ENCODE measurements at places on chromosomes 11 and 22.

DNA sequence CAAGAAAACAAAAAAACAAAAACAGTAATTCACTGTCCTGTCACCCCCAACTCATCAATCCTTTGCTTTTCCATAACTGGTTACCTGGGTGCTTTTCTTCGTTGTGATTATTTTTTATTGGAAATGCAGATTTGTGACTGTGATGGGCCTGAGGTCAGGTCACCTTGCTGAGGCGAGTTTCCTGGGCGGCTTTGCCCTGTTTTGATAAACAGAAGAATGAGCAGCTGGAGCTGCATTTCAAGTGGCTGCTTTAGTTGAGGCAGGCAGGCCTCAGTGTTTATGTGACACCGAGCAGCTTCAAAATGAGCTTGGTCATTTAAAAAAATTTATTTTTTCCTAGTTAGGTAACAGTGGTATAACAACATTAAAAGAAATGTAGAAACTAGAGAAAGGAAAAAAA, 22.2 kb downstream of the PTPRJ start:
- no peak for DNase-seq

DNA sequence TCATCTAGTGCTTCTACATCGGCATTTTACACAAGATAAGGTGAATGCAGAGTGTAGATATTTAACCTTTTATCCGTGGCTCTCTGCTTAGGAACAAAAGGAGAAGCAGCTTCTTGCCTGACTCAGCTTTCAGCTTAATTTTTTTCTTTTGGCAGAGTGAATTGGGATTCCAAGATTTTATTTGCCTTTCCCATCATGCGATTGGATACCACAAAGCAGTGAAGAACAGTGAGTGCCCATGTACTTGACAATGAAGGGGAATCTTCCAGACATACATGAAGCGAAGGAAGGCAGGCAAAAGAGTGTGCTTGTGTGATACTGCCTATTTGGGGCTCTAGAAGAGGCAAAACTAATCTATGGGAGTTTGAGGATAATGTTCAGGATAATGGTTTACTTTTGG, 17.0 kb upstream of the CHKA start:
- no peak for DNase-seq

DNA sequence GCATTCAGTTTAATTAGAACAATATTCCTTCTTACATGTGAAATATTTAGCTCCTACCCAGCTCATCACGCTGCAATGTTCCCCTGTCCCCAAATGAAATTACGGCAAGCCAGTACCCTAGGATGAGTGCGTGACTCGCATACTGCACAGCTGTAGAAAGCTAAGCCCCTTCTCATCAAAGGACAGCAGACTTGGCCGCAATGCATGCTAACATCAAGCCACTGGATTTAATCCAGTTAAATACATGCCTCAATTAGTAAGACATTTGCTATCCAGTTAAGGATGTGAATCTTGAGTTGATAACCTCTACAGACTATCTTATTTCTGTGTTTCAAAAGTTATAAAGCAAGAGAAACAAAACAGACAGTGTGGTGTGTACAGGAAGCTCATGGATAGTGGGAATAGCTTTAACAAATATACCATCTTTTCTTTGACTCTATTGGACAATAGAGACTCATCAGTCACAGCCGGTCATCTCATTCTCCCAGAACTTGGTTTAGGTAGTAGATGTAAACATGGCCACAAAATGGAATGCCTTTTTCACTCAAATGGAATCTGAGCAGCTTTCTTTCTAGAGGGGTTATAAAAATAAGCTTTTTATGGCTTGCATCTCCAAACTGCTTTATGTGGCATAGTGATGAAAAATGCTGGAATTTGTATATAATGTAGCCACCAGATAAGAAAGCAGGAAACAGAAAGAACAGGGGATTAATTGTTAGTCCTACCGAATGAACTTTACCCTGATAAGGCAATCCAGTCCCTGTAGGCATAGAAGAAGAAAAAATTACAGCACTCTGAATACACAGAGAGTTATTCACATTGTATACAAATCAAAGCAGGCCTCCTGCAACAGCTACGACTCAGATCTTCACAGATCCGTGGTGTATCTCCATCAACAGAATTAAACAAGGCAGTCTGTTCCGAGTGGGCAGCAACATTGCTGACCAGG, 224.1 kb downstream of the CADM1 start:
- no peak for DNase-seq

DNA sequence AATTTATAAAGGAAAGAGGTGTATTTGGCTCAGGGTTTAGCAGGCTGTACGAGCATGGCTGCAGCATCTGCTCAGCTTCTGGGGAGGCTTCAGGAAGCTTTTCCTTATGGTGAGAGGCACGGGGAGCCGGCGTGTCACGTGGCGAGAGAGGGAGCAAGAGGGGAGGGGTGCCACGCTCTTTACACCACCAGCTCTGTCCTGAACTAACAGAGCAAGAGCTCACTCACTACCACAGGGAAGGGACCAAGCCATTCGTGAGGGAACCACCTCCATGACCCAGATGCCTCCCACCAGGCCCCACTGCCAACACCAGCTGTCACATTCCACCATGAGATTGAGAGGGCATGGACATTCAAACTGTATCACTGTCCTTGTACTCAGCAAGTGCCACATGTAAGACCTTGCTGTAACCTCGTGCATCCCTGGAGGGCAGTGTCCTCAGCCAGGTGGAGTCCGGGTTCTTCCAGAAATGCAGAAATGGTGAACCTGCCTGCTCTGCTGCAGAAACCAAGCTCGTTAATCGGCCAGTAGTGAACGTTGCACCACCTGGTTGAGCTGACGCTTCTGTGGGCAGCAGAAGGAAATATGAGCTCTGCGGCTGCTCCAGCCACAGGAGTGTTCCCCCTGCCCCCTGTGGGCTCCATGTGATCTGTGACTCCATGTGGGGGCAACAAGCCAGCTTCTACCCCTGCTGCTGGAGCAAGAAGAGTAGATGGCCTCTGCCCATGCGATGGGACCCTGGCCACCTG, 368.6 kb downstream of the TBC1D22A start:
- DNase-seq, result no peak

- no peak for DNase-seq
Observed at GRCh38 chr11:120785576-120785975, 238.3 kb upstream of the TBCEL start.

DNA sequence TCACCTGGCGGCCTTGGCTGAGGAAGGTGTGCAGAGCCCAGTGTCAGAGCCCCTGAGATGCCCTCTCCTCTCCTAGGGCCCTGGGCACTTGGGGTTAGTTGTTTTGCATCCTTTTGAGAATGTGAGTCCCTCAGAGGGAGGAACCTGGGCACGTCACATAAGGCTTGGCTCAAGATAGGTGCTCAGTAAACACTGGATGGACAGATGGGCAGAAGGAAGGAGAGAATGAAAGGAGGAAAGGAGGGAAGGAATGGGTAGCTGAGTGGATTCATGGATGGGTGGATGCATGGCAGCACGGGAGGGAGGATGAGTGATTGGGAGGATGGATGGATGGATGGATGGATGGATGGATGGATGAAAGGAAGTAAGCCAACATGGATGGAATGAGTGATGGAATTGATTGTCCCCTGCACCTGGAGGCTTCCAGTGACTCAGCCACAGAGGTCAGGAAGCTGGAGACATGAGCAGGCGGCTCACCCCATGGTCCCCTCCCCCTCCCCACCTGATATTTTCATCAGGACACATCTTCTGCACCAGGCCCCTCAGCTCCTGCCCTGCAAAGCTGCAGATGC, 62.2 kb downstream of the IGLL1 start:
- DNase-seq, result no peak

DNA sequence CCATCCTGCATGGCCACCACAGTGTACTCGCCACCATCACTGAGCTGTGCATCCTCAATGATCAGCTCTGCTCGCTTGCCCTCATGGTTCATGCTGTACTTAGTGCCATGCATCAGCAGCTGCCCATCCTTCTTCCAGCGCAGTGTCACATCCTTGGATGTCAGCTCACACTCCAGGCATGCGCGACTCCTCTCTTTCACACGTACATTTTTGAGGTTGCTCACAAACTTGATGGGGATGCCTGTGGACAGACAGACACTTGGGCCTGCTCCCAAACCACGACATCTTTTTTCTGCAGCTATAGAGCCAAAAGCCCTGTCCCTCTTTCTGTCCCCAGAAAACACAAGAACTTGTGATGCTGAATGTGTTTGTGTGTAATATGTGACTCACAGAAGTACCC, 10.5 kb downstream of the IGSF22 start:
- DNase-seq, result no peak

DNA sequence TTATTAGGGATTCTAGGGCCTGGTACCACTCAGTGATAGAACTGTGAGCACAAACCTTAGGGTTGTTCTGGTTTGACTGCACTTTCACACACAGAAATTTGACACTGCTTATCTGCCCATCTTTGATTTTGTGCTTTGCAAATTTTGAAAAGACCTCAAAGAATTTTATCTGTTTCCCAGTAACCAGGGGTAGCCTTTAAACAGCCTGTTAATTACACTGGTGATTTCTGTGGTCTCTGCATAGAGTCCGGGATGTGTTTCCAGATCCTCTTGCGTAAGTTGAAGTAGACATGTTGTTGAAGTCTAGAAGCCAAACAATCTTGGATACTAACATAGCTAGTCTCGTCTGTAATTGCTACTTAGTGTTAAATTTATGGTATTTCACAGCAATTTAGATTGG, 75.3 kb downstream of the C22orf31 start:
- no peak for DNase-seq

GRCh38 chr11:111365722-111366559, 13.1 kb downstream of the POU2AF1 start:
- DNase-seq, result no peak

DNA sequence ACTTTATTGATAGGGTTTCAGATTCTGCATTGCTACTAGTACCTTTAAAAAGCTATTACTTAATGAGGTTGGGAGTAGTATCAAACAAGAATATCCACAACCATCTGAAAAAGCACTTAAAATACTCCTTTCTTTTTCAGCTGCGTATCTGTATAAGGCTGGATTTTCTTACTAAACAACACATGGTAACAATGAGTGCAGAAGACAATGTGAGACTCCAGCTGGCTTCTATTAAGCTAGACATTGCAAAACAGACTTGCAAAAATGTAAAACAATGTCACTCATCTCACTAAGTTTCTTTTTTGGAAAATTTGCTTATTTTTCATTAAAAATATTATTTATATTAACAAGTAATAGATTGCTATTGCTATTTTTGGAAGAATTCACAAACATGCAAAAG, 132.6 kb downstream of the WNT11 start:
- no peak for DNase-seq

DNA sequence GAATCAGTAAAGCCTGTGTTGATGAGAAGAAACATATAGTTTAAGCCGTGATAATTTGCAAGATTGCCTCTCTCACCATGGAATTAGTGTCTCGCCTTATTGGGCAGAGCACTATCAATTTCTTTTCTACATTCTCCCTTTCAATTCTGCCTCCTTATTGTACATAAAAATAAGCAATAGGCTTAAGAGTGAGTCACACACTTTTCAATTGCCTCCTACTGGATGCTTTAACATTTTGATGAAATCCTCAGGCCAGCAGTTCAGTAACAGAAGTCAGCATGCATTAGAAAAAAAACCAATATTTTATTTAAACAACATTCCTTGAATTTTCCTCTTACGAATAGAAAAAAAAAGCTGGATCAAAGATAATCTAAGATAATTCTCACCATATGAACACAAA, 33.8 kb upstream of the VWA5A start:
- DNase-seq, result no peak

- no peak for DNase-seq
Observed at GRCh38 chr22:40653361-40653760, 16.8 kb upstream of the MRTFA start.

DNA sequence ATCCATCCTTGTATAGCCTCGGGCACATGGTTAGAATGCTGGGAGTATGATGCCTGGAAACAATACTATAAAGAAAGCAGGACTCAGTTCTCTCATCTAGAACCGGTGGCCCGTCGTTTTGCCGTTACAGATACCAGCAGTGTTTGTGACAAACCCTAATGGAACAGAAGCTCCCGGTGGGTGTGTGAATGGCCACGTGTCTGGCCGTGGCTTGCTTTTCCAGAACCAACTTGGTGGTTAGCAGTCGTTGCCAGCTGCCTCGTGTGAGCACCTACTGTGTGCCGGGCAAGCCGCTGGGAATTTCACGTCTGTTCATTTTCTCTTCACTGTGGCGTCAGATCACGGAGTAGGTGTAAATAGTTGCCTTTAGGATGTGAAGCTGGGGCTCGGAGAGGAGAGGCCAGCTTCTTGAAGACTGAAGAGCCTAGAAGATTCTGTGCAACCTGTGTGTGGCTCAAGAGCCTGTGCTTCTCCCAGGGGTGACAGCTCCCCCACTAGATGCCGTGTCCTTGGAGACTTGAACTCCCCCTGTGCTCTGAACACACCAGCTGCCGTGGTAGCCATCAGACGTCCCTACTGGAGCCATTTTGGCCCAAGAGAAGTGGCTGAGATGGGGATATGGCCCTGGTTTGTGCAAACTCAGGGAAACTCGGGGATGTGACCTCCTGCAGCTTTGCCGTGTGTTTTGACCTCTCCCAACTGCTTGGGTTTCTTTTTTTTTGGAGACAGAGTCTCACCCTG, 57.5 kb upstream of the PPARA start:
- DNase-seq, result no peak

GRCh38 chr11:124961972-124962609, 8.1 kb downstream of the CCDC15 start:
- peak; percentile 37 for DNase-seq

- no peak for DNase-seq
Observed at GRCh38 chr22:45162531-45162930, 1.2 kb upstream of the NUP50 start.

DNA sequence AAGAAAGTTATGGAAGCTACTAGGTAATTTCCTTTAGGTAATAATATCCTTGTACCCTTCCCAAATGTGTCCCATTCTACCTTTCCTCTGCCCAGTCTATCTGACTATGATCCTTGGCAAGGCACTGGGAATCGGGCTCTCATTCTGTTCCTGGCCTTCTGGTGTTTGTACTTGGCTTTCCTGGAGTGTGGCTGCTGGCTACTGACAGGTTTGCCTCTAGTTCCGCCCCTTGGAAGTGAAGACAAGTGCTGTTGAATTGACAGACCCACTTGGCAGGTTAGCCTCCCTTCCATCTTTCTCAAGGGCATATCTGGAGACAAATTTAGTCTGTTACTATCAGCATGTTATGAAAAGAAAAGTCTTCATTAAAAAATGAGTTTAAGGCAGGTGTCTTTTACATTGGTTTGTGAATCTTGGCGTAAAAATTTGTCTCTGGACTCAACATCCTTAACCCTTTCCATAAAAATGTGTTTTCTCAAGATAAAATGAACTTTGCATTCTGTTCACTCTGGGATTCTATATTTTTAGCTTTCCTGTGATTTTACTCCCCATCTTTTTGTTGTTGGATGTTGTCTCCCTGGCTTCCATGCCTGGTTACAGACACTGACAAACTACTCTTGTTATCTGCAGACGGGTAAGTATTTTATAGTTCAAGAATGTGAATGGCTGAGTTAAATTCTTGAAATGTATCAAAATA, 287.4 kb upstream of the PDGFD start:
- no peak for DNase-seq

All from COR-L47 (cell line).